Activated CD4-positive, alpha-beta T cell treated with anti-CD3 and anti-CD28 coated beads, Interleukin-2, amount 50 U/mL, for 24 hours (primary cell): ENCODE measurements at places on chromosomes 11 and 22.

- peak; percentile 27 for DNase-seq
These were observed 6.9 kb upstream of the POLDIP3 start for GRCh38 chr22:42621505-42622002.

- DNase-seq, result no peak
These were observed 5.0 kb upstream of the COX8A start for GRCh38 chr11:63969461-63969860.

DNA sequence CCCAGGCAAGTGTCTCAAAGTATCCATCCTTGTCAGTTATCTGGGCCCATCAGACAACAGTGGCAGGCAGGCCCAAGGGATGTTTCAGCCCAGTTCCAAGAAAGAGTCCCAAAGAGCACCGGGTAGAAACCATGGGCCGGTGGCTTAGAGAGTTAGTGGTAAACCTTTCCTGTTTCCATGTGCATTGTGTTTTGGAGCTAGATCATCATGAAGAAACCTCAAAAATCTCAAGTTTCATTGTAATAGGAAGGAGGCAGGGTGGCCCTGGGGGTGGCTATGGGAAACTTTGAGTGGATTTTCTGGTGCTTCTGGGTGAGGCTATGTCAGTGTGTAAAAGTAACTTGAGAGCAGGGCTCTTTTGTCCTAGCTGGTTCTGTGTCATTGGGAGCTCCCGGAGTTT is 68.1 kb downstream of the UBASH3B start:
- DNase-seq, result peak; percentile 25

GRCh38 chr11:111624608-111625007 is 22.4 kb downstream of the SIK2 start:
- DNase-seq, result no peak

GRCh38 chr11:12318791-12319438 is 58.5 kb upstream of the PARVA start:
- DNase-seq, result no peak

DNA sequence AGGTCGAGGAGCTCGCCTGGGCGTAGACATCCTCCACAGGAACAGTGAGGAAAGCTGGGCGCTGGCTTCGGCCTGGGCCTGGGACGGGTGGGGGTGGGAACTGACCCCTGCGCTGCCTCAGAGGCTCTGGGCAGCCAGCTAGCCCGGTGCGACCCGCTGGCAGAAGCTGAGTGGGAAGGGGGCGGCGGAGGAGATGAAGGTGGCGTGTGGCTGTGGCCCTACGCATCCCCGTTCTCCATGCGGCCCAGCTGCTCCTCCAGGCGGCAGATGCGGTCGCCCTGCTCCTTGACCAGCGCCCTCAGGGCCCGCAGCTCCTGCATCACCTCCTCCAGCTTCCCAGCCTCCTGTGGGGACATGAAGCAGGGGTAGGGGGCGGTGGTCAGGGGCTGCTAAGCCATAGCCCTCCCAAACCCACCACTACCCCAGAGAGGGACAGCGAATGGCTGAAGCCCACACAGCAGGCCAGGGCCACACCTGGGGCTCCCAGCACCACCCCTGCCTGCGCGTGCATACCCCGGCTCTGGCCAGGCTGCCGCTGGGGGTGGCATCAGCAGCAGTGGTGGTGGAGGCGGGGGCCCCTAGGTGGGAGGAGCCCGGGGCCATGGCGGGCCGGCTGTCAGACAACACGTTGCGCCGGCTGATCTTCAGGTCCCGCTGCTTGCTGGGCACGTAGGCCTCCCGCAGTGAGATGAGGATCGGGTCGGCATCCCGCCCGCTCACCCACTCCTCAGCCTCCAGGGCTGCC is 848 bp upstream of the PTPRCAP start:
- DNase-seq, result peak; percentile 47

- peak; percentile 84 for DNase-seq
These were observed 11.0 kb downstream of the MPZL3 start for GRCh38 chr11:118240999-118241763.

DNA sequence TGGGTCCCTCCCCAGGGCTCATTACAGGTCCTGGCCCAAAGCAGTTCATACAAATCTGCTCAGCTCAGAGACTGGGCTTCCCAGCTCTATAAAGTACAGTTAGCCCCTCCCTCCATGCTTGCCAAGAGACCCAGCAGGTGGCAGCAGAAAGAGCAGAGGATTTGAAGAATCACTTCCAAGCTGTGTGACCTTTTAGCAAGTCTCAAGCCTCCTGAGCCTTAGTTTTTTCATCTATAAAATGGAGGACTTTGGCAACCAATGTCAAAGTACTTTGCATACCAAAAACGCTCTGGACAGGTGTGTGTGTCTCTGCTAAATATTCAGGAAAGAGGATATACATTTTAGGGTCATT is 26.6 kb downstream of the RELT start:
- DNase-seq, result no peak

DNA sequence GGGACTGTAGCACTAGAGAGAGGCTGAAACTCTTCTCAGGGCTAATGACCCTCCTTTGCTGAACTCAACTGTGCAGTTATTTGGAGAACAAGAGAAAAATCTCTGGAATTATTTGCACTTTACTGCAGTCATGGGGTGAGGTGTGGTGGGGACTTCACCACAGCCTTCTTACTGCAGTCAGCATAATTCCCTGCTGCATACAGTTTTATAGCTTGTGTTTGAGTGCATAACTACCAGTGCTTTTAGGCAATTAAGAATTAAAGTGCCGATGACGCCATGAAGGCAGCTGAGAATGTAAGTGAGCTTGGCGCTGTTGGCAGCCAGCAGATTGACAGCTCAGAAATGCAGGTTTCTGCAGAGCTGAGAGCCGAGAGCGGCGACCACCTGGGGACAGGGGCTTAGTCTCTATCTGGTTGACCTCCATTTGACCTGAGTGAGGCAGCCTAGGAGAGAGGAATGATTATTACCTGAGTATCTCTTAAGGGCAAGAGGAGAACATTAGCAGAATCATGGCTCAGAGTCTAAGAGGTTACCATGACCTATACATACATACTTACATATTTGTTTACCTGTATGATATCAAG is 830.0 kb downstream of the NTM start:
- DNase-seq, result no peak

DNA sequence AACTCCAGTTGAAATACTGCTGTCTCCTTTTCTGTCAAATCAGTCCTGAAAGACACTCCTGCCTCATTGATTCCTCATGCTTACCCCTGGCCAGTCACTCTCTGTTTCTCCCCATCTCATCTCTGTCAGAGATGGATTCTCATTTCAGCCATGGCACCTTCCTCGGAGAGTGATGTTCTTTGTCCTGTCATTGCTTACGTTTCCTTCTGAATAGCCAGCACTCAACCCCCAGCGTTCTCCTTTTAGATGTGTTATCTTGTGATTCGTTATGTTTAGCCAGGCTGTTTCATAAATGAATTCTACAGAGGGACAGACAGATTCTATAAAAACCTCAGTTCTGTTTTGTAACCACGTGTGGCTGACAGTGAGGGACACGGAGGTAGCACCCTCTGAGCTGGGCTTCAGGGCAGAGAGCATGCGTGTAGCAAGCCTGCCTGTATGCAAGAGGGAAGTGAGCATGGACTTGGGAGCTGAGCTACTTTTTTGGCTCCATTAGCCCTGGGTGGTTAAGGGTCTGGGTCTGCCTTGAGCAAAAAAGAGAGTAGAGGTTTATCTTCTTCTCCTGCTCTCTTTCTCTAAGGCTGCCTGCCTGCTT is 354.6 kb downstream of the DDX10 start:
- no peak for DNase-seq

DNA sequence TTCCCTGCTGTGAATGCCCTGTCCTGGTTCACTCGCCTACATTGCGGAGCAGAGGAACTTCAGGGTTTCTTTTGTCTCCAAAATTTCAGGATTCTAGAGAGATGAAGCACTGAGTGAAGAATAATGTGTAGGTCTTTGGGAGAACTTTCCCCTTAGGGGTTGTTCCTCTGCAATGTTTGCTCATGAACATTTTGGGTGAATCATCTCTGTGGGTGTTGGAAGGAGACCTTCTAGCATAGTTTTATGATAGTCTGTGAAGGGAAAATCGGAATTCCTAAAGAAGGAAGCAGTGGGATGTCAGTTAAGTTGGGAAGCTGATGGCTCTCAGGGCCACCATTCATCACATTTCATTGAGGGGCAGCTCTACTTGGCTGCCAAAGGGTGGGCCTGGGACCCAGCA is 64.8 kb downstream of the MIAT start:
- no peak for DNase-seq

GRCh38 chr11:47918882-47919495 is 61.4 kb upstream of the PTPRJ start:
- no peak for DNase-seq

DNA sequence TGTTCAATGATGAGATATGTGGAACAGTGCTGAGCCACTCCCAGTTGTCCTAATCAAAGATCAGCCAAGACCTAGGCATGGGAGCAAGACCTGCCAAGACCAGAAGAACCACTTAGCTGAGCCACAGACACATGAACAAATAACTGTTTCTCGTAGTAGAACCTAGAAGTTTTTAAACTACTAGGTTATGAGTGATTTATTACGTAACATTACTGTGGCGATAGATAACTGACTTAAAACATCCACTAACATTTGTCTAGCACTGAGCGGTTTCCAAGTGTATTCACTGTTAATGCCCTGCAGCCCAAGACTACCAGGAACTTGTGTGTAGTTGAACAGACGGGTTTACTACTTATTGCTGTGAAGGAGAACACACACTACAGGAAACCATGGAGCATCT is 120.4 kb downstream of the SERGEF start:
- no peak for DNase-seq

GRCh38 chr11:6799402-6799801 is at the start of gene OR6A2:
Gene OR6A2, minus strand, starts transcription at chr11:6799689. Its CDS starts 3,981 bp downstream, at chr11:6795708.
- no peak for DNase-seq

- no peak for DNase-seq
These were observed 23.0 kb downstream of the FZD4 start for GRCh38 chr11:86932259-86932585.

- no peak for DNase-seq
These were observed 31.7 kb downstream of the TEAD1 start for GRCh38 chr11:12705874-12706273.

GRCh38 chr11:65806979-65807378 is 20.1 kb downstream of the OVOL1 start:
- no peak for DNase-seq

- no peak for DNase-seq
These were observed 89.4 kb downstream of the PKNOX2 start for GRCh38 chr11:125253795-125254525.

GRCh38 chr22:41469218-41469851 is 418 bp downstream of the ACO2 start:
- DNase-seq, result no peak

GRCh38 chr11:31783252-31783651 is 27.9 kb downstream of the PAX6 start:
- no peak for DNase-seq

DNA sequence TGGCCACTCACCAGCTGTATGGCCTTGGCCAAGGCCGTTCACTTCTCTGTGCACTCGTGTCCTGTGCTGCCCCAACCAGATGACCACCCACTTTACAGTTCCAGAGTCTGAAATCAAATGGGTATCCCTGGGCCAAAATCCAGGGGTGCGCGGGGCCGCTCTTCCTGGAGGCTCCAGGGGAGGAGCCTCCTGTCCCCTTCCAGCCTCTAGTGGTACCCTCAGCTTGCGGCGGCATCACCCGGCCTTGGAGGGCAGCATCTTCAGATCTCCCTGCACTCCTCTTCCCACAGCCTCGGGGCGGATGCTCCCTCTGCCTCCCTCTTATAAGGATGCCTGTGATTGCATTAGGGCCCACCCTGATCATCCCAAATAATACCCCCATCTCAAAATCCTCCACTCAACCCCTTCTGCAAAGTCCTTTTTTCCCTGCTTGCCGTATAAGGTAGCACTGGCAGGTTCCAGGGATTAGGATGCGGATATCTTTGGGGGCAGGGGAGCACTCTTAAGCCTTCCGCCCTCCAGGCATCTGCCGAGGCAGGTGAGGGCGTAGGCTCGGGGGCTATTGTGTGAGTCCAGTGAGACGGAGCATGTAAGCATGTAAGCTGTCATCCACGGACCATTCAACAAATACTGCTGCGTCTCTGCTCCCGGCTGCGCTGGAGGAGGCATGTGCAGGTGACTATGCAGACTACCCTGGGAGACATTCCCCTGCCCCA is 24.4 kb upstream of the SHISAL1 start:
- no peak for DNase-seq

DNA sequence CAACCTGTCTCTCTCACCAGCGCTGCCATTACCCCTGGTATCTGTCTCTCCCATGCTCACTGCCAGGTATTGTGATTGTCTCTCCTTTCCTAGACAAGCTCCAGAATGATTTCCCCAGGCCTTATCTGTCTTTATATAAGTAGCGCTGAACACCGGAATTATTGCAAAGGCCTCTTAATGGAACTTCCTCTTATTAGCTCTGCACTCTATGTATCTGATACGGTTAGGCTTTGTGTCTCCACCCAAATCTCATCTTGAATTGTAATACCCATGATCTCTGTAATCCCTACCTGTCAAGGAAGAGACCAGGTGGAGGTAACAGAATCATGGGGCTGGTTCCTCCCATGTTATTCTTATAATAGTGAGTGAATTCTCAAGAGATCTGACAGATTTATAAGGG is 39.3 kb downstream of the DDI1 start:
- DNase-seq, result no peak

- no peak for DNase-seq
These were observed 14.6 kb downstream of the PPME1 start for GRCh38 chr11:74185695-74186094.

DNA sequence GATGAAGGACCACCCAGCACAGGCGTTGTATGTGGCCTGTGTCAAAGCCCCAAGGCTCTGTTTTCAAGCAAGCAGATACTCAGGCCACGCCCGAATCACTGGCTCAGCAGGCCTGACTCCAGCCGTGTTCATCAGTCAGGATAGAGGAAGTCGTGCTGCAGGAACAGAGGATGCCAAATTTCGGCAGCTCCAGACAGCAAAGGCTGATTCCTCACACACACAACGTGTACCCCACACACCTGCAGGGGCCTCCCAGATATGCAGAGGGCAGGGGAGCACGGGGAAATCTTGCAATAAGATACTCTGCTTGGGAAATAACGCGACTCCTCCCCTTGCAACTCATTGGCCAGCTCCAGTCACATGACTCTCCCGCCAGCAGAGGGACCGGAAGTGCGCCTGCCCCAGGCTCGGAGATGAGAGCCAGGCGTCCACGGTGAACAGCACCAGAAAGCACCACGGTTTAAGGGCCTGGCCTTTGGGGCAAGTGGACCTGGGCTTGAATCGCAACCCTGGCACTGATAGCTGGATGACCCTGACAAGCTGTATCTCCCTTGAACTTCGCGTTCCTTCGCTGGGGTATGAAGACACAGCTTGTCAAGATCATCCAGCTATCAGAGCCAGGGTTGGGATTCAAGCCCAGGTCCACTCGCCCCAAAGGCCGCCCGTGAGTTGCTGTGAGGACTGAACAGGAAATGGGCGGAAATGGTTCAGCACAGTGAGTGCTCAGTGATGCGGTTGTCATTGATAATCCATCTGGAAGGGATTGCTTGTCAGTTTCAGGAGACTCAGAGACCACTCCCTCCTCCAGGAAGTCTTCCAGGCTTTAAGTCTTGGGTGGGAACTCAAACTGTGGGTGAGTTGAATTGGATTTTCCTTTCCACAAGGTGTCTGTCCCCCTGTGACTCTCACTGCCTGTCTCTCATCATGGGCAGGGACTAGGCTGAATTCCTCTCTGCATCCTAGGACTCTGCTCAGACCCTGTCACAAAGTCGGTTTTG is 88.5 kb downstream of the MYEOV start:
- no peak for DNase-seq
